ENCODE measurements at places on chromosomes 7 and 10.
A peak's percentile ranks its signal among the peaks of the same experiment; 100 is the strongest.

- DNase-seq = no peak
These were observed 38.4 kb upstream of the ZNF438 start for GRCh38 chr10:31070025-31070424.

- DNase-seq = no peak
These were observed 157.3 kb upstream of the MTPN start for GRCh38 chr7:136134503-136134902.

DNA sequence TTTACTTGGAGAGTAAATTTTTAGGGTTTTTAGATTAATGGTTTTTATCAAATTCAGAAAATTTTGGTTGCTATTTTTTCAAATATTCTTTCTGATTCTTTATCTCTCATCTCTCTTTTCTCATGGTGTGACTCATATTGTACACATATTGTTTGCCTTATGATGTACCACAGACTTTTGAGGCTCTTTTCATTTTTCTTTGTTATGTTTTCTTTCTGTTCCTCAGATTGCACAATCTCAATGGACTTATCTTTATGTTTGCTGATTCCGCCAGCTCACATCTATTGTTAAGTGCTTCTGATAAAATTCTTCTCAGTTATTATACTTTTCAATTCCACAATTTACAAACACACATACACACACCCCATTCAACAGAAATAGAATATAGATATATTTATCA, 168.2 kb upstream of the IGFBP3 start:
- DNase-seq = no peak

DNA sequence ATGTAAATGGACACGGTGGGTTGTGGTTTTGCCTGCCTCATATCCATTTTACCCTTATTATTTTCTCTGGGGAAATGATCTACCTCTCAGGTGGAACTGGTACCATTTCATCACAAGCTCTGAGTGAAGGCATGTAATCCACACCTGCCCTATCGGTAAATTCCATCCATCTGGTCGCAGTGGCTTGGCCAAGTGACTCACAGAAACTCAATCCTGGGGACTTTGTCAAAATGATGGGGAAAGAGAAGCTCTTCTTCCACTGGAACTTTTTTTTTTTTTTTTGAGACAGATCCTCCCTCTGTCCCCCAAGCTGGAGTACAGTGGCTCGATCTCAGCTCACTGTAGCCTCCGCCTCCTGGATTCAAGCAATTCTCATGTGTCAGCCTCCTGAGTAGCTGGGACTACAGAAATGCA, 48.2 kb upstream of the ANKRD1 start:
- DNase-seq = no peak

GRCh38 chr10:74991435-74991834, 120.0 kb upstream of the SAMD8 start:
- DNase-seq = no peak

GRCh38 chr7:5359344-5359743, 64.3 kb downstream of the TNRC18 start:
- DNase-seq = no peak

GRCh38 chr10:71436268-71437125, 39.8 kb downstream of the CDH23 start:
- no peak for DNase-seq

DNA sequence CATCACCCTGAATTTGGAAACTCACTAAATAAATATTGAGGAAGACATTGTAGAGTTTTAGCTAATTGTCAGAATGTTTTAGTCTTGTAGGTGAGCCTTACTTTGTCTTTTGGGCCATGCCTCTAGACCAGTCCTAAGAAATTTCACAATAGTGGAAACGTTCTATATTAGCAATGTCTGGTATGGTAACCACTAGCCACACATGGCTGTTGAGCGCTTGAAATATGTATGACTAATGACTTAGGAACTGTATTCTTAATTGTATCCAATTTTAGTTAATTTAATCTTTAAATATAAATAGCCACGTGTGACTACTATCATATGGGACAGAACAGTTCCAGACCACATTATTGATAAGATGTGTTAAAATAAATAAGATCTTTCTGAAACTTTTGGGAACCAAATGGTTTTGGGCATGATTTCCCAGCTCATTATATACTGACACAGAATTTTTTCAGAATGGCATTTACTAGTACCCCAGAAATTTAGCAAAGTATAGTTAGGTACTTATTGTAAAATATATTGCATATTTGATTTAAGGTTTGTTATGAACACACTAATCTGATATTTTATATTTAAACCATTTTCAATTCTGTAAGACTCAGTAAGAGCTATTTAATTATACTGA, 95.0 kb downstream of the VPS50 start:
- no peak for DNase-seq

DNA sequence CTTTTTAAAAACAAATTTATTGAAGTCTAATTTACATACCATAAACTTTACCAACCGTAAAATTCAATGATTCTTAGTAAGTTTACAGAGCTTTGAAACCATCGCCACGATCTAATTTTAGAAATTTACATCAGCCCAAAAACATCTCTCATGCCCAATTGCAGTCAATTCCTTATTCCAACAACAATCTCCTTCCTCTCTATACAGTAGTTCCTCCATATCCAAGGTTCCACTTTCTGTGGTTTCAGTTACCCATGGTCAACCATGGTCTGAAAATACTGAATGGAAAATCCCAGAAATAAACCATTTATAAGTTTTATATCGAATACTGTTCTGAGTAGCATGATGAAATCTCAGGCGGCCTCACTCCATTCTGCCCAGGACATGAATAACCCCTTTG, 183.4 kb upstream of the ADCY1 start:
- DNase-seq = no peak

DNA sequence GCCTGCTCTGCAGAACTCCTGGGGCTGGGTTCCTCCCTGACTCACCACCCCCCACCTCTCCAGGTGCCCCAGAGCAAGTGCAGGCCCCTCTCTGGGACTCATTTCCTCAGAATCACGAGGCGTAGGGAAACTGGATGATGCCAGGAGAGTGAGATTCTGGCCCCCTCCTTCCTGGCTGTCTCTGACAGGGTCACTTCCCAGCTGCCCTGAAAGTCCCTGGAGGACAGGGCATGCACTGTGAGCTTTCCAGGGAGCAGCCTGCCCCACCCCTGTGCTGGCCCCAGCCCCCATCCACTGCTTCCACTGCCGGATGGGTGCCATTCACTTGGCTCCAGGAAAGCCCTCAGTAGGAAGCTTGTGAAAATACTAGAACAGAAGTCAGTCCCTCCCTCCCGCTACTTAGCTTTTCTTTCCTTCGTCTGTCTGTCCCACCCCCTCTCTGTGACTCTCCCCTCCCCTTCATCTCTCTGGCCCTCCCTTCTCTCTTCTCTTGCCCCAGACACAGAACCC, 10.4 kb downstream of the TACR2 start:
- no peak for DNase-seq

GRCh38 chr7:96285579-96285978, 36.3 kb downstream of the SLC25A13 start:
- no peak for DNase-seq

- no peak for DNase-seq
These were observed 228.5 kb upstream of the NEBL start for GRCh38 chr10:21125471-21126228.

DNA sequence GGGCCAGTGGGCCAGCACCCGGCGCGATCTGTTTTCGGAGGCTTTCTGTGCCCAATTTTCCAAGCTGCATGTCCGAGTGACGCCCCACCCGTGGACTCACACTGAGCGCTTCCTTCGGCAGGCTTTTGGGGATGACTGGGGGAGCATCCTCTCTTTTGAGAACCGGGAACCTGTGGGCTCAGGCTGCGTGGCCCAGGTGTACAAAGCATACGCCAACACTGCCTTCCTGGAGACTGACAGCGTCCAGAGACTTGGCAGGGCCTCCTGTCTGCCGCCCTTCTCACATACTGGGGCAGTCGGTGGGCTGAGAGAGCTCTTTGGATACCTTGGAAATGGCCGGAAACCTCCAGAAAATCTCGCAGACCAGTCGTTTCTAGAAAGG, 1.0 kb downstream of the ADCK2 start:
- DNase-seq = no peak

DNA sequence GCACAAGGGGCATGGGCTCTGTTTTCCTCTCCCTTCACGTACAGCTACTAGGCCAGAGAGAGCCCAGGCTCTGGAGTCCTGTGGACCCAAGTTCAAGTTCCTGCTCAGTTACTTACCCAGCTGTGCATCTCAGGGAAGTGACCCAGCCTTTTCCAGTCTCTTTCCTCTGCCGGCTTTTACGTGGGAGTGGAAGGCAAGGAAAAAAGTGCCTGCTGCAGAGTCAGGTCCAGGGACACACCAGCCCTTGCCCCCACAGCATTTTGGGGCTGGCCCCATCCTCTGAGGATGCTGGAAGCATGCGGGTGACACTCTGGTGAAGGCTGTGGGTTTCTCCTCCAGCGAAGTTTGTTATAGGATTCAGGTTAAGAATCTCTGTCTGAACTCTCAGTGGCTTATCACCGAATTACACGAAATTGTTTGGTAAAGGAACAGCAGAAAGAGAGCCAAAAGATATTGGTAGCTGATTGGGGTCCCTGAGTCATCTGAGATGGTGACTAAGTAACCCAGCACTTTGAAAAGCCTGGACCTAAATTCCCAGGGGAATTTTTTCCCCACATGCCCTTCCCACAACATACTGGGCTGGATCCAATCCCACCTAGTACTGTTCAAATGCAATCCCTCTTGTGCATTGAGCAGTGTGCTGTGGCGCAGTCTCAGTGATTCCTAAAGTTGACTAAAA, 424.3 kb downstream of the RPS24 start:
- DNase-seq = no peak

DNA sequence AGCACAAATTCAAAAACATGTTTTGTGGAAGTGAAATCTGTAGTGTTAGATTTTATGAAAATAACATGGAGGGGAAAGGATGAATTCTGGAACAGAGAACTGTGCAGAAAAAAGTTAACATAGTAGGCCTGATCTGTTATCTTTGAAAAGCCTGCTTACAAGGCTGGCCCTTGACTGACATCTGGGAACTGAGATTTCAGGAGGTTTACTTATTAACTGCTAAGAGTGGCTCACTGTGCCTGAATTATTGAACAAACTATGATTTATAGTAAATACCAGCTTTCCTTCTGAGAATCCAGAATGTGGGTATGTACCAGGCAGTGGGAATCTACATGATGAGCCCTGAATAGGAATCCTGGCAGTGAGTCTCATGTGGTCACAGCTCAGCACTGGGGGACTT, 30.5 kb downstream of the NSUN6 start:
- DNase-seq = no peak

DNA sequence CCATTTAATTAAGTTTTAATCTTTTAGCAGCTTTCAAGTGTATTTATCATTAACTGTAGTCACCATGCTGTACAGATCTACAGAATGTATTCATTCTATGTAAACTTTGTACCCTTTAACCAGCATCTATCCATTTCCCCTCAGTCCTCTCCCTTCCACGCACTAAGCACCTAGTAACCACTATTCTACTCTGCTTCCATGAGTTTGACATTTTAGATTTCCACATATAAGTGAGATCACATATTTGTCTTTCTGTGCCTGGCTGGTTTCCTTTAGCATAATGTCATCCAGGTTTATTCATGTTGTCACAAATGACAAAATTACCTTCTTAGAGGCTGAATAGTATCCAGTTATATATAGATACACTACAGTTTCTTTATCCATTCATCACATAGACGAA, 79.7 kb downstream of the BTAF1 start:
- DNase-seq = no peak

DNA sequence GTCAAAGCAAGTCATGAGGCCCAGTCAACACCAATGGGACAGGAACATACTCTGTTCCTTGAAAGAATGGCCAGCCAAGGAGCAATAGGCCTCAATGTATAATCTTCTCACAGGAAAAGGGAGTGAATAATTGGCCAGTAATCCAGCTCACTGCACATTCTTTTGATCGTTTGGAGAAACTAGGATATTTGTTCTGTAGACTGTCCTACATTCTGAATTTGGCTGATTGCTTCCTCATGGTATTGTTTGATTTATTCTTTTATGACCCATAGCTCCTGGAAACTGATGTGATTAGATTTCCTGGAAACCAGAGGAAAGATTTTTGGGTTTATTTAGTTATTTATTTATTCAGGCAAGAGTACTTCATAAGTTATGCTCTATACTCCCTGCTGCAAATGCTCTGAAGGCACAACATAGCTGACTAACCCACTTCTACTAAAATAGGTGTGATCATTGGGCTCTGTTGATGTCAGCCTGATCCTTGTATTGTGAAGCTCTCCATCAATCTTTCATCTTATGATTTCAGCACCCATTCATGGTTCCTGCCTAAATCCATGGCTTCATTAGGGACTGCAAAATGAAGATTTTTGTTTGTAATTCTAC, 745.2 kb downstream of the SUGCT start:
- no peak for DNase-seq

GRCh38 chr7:6234384-6234783, 38.0 kb downstream of the CYTH3 start:
- DNase-seq = no peak

DNA sequence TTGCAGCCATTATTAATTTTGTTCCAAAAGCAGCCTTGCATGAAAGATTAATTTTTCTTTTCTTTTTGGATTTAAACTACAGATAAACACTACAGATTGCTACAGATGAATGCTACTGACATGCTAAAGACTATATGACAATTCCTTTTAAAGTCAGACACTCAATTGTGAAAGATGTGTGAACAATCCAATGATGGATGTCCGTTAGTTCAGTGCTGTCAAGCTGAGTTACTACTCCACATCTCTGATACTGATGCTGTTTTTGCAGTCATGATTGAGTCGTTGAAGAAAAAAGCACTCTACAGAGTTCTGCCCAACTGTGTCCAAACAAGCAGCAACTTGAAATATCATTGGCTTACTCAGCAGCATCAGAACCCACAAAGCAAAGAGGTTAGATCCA, 146.8 kb downstream of the OTUD1 start:
- DNase-seq = no peak

- DNase-seq = no peak
These were observed 16.0 kb downstream of the PALD1 start for GRCh38 chr10:70494536-70494935.

GRCh38 chr10:132946-133898, 2.0 kb upstream of the ZMYND11 start:
- no peak for DNase-seq

- no peak for DNase-seq
These were observed 485.6 kb upstream of the GRM3 start for GRCh38 chr7:86158111-86158510.

DNA sequence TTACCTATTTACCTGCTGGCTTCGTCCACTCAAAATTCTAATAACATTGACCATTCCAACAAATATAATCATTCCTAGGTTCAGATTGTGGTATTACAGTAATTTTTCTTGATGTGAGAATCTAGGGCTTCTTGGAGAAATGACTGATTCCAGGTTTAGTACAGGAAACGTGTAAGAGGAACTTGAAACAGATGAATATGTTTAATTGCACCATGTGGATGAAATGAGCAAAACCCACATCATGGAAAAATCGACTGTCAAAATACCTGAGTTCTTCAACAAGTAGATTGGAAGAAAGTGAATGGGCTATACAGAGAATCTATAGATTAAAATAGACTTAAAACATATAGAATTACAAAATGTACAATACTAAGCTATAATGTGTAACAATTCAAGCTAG, 24.9 kb upstream of the OR9A4 start:
- DNase-seq = no peak

- no peak for DNase-seq
These were observed 76.6 kb upstream of the FGFR2 start for GRCh38 chr10:121674885-121675284.

GRCh38 chr7:149799397-149800168, 26.2 kb upstream of the ZNF467 start:
- peak; percentile 69 for DNase-seq
